Stimulated activated CD8-positive, alpha-beta memory T cell treated with anti-CD3 and anti-CD28 coated beads, Interleukin-4, amount 100 ng/mL, for 48 hours (primary cell): ENCODE measurements at places on chromosomes 16 and 17.
A peak's percentile ranks its signal among the peaks of the same experiment; 100 is the strongest.

DNA sequence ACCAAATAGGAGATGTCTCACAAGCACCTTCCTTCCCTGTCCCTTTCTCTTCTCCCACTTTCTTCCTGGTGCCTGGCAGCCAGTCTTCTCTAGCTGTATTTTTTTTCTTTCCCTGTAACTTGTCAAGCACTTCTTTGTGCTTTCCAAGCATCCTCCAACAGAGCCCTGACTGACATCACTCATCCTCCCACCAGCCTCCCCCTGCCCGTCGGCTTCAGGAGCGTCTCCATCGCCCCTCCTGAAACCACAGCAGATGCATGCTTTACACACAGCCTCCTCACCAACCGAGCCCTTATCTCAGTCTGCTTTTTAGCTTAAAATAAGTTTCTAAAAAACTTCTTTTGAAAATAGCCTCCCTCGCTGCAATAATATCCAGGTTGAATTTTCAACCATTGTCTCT is 268.7 kb upstream of the CDH5 start:
- DNase-seq = no peak

DNA sequence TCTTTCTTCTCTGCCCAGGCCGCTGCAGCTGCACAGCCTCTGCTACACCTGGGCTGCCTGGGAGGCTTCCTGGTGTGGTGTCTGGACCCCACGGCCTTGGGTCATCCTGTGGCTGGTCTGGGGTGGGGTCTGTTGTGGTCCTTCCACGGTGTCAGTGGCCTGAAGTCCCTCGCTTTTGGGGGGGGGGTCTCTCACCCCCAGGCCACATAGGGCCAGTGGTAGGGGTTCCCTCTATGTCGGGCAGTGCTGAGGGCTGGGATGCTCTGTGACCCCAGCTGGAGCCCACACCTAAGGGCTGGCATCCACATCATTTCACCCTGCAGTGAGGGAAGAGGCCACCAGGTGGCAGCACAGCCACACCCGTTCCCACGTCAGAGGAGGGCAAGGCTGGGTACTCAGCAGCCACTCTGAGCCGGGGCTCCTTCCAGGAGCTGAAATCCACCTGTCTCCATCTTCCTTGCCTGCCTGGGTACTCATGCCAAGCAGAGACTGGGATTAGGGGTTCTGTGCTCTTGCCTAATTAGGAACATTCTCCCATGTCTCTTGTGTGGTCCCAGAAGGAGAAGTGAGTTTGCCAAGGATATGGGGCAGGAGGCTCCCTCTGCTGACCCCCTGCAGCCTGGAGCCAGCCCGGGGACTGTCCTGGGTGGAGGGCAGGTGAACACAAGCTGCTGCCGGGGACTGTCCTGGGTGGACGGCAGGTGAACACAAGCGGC is 13.0 kb downstream of the ENGASE start:
- DNase-seq = peak; percentile 91

DNA sequence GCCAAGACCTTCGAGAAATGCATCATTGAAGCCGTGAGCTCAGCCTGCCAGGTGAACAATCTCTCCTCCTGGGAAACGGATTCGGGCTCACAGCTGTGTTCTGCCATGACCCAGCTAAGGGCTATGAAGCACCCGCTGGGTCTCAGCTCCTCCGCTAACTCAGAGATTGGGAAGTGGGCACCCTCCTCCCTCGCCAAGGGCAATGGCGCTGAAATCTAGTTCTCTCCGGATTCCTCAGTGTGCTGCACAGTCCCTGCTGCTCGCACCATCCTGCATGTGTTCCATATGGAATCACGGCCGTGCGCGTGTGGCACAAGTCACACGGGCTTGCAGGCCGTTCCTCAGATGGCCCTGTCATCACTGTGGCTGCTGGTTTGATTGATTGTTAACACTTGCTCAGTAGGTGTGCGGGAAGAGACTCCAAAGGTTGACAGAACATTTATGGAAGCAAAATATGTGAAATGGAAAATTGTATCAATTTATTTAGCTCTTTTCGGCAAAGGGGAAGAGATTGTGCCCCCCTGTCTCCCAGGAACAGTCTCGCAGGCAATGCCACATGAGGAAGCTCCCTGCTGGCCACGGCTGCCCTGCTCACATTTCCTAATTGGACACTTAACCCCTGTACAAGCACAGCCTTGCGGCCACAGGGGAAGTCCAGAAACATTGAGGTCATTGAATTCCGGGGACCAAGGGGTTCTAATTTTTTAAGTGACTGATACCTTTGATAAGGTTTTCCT is 58.8 kb downstream of the RNF213 start:
- no peak for DNase-seq

GRCh38 chr17:41914358-41914766 is 4.4 kb downstream of the ACLY start:
- no peak for DNase-seq

- DNase-seq = peak; percentile 45
These were observed 2.0 kb upstream of the ZACN start for GRCh38 chr17:76076765-76077583.

DNA sequence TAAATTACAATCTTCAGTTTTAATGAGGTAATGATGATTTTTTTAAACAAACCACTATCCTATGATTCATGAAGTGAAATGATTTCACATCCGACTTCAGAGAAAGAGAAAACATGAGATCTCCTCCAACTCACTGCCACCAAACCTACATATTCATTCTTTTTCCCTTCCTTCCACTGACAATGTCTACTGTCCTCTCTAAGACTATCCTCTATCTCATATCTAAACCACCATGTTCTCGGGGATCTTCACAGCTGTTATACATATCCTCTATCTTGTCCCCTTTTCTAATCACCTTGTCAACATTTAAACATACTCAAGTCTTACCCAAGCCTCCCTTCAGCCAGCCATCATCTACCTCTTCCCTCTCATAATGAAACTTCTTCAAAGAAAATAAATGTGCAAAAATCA is 53.5 kb downstream of the SMURF2 start:
- DNase-seq = no peak

DNA sequence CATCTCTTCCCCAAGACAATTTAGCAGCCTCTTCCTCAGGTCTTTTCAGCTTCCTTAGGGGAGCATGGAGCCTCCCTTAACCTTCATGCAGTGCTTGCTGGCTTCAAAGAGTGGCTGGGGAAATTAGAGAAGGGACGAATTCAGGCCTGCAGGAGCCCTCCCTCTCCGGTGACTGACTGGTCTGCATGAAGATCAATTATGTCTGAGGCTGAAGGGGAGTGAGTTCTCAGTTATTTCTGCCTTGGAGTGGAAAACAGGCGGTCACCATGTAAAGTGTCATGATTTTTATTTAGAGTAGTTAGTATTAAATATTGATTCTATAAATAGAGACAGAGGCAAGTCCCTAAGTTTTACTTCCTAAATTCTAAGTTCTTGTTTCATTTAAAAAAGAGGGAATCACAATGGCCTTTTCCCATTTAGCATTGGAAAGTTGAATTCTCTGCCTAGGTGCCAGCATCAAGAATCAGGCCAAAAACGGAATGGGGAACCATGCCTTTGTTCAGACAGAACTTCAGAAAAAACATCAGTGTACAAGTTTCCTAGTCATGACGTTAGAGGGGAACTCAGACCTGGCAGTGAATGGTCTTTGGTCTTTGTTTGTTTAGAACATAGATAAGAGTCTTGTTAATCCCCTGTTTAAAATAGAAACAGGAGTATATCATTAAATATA is 4.4 kb downstream of the GABARAPL2 start:
- no peak for DNase-seq

- no peak for DNase-seq
These were observed 27.4 kb upstream of the GNAO1 start for GRCh38 chr16:56163938-56164337.

GRCh38 chr17:36691606-36692005 is 90.2 kb downstream of the MRM1 start:
- DNase-seq = no peak

DNA sequence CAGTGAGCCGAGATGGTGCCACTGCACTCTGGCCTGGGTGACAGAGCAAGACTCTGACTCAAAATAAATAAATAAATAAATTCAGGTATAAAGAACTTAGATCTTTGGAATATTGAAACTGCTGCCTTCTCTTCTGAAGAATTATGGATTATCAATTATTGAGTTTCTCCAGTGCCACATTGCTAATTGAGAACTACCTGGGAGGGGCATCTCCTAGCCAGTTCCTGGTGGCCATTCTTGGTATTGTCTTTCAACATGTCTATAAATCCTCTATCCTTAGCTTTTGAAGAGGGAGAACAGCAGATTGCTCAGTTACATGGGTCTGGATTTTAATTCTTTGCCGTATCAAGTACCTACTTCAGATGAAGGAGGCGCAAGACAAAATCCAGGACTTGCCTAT is 29.2 kb downstream of the CALCOCO2 start:
- no peak for DNase-seq

DNA sequence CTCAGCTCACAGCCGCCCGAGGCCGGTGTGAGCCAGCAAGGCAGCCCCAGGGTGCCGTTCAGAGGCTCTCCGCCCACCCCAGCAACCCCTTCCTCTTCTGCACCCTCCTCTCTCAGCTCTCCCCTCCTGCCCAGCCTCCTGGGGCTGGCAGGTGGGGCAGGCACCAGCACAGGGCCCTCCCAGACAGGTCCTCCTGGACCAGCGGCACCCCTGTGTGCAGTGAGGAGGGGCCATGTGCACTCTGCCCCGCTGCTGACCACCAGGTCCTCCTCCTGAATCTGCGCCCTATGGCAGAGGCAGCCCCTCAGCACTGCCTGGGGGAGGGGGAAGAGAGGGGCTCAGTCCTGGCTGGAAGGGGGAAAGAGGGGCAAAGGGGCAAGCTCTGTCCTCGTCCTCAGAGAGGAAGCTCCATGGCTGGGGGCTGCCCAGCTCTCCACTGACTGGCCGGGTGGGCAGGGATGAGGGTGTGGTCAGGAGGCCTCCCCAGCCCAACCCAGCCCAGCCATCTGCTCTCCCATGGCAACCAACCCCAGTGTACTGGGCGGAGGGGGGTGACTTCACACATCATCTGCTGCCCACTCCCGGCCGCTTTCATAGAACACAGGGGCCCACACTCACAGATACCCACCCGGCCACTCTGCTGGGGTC is 5.4 kb upstream of the BCAR1 start:
- no peak for DNase-seq

DNA sequence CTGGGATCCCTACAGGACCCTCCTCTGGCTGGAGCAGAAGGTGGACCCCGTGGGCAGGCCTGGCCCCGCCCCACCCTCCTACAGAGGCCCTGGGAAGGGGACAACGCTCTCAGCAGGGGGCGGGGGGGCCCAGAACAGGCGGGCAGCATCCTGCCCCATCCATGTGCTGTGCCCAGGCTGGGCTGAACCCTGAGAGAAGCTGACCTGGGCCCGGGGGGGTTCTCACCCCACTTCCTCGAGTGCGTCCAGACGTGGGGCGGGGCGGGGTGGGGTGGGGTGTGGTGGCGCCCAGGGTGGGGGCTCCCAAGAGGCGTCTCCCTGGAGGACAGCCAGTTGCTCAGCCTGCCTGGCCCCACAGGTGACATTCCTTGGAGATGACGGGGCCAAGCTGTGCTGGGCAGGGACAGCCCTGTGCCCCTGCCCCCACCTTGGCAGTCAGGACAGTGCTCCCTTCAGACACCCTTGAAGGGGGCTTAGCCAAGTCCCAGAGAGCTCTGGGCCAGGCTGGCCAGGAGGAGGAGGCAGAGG is 390 bp upstream of the UNC13D start:
- DNase-seq = no peak

- no peak for DNase-seq
These were observed 20.7 kb downstream of the PIK3R6 start for GRCh38 chr17:8846768-8847211.

- DNase-seq = no peak
These were observed 705 bp upstream of the CDRT4 start for GRCh38 chr17:15468126-15468525.

GRCh38 chr16:183005-183404 is 2.7 kb downstream of the HBQ1 start:
- DNase-seq = no peak

GRCh38 chr17:48542698-48543106 is 2.2 kb downstream of the HOXB2 start:
- no peak for DNase-seq

DNA sequence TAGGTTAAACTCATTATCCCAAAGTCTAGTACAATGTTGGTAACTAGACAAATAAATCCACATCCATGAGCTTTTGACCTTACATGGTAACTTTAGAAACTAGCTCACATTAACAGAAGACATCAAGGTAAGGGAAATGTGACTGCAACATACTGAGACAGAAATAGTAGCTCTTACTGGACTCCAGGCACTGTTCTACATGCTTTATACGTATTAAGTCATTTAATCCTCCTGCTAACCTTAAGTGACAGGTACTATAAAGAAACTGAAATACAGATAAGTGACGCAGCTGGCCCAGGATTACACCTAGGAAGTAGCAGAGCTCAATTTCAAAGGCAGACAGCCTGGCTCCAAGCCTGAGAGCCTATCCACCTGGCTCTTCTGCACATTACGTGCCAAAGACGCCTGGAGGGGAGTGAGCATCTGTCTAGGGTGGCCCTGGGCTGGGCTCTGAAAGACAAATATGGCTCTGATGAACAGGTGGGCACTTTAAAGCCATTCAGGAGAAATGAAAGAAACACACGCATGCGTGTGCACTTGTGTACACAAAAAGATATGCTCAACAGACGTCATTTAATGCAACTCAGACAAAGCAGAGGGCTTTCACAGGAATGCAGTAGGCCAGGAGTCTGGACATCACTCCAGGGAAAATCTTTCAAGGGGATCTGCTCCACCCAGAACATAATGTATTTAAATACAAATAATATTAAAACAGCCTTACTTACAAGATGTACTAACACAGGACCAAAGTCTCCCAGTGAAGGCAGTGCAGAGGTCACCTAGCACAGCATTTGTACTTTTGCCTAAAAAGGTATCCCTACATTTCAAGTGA is 4.4 kb downstream of the ZC3H7A start:
- no peak for DNase-seq

DNA sequence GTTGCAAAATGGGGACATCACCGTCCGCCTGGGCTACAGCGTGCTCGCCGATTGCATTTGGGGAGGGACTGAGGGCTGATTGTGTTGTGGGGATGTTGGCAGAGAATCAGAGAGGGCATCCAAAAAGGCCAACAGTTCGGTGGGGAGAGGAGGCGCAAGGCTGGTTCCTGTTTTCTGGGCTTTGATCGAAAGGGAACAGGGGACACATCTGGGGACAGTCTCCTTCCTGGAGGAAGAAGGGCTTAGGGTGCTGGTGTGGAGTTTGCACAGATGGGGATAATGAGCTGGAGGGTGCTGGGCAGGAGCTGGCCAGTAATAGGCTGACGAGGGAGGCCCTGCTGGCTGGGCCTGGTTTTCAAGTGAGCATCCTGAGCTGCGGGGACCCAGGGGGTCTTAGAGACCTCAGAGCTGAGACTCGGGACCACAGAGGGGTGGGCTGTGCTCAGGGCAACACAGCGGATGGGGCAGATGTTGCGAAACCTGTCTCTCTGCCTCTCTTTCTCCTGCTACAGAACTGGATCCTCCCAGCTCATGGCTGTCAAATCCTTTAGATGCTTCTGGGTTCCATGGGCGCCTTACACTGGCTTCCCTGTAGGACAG is 288.7 kb downstream of the SEC14L1 start:
- DNase-seq = peak; percentile 25

GRCh38 chr17:42476411-42476810 is 17.7 kb downstream of the ATP6V0A1 start:
- no peak for DNase-seq

DNA sequence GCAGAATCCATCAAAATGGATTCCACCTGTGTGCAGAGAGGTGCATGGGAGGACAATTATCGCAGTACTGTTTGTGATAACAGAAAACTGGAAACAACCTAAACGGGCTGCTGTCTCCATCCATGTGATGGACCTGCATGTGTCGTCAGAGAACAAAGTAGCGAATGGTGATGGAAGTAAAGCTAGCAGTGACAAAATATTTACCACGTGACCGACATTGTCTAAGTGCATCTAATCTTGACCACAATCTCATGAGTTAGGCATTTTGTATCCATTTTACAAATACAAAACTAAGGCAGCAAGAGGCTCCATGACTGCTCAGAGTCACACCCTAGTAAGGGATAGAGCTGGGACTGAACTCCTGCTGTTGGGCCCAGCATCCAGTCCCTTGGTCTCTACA is 187.3 kb downstream of the LGALS9B start:
- no peak for DNase-seq
